ENCODE measurements at places on chromosomes 7 and 10. TPM values are rescaled to one million over a fixed set of nuclear protein-coding genes. Genes with fewer than 3 reads are reported as not detected.

DNA sequence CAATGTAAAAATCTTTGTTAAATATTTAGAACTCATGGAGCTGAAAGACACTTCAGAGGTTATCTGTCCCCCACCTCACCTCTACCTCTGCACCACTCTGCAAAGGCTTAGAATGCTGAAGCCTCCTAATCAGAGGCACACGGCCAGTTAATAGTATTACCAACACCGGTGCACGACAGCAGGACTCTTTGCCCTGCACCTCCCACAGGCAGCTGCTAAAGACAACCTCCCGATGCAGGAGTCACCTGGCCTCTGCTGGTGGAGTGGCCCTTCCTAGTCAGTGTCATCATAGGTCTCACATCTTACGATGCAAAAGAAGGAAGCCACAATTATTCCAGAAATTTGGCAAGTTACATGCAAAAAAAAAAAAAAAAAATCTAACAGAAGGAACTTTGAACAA lies 66.6 kb upstream of the MGMT start:
- DNase-seq: no peak

GRCh38 chr7:148803094-148803493 lies 81.0 kb downstream of the EZH2 start:
- DNase-seq: no peak

GRCh38 chr7:123329988-123330643 lies 130.3 kb upstream of the SLC13A1 start:
- DNase-seq: no peak

GRCh38 chr10:13750299-13751190 lies 163.8 kb downstream of the PRPF18 start:
- DNase-seq: no peak

- DNase-seq: peak; percentile 31
Measured at GRCh38 chr7:66167773-66168387, 37.3 kb upstream of the TPST1 start.

Gene PPP1R17
- not detected for total RNA-seq

DNA sequence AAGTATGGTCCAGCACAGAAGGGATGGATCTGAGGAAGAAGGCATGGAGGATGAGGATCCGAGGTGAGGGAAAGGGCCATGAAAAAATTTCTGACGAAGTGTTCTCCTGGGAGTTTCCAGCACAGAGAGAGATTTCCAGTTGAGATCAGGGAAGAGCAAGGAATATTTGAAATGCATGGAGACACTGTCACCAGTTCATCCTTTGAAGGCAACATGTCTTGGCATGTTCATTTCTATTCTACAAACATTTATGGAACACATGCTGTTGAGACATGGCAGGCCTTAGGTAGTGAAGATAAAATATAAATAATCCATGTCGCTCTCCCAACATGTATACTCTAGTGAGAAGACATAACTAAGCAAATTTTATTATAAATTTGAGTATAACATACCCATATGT lies 234.0 kb upstream of the TCF7L2 start:
- DNase-seq: no peak

GRCh38 chr7:13108061-13108460 lies 420.6 kb downstream of the ARL4A start:
- DNase-seq: no peak

DNA sequence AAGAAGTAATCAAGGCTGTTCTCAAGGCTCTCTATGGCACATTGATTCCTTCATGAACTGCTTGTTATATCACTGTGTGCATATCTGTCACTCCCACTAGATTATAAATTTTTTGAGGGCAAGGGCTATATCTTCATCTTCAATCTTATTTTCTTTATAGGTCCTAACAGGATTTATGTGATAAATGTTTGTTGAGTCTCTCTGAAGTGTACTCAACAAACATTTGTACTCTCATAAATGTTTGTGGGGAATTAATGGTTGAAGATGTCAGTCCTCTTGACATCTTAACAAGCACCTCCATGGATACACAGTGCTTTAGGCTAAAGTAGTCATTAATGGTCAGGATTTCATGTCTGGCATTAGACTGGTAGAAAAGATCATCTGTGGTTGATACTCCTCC lies 143.2 kb downstream of the RNLS start:
- no peak for DNase-seq

- peak; percentile 58 for DNase-seq
Measured at GRCh38 chr7:100705320-100705752, 585 bp upstream of the POP7 start.

GRCh38 chr7:99314504-99314903 lies 11.2 kb upstream of the ARPC1A start:
- no peak for DNase-seq

DNA sequence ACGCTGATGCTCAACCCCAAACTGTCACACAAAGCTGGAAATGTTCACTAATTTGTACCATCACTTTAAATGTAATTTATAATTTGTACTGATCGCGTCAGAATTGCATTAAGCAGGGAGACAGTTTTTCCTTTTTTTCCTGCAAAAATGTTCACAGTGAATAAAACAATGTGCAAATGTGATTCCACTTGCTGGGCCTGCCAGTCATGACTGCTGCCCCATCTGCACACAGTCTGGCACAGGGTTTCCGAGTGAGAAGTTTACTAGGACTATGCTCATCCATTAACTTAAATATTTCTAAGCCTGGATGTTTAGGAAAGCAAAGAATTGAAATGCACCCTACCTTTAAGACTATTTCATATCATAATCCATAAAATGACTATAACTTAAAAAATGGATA lies 99.6 kb downstream of the SORBS1 start:
- DNase-seq: no peak

DNA sequence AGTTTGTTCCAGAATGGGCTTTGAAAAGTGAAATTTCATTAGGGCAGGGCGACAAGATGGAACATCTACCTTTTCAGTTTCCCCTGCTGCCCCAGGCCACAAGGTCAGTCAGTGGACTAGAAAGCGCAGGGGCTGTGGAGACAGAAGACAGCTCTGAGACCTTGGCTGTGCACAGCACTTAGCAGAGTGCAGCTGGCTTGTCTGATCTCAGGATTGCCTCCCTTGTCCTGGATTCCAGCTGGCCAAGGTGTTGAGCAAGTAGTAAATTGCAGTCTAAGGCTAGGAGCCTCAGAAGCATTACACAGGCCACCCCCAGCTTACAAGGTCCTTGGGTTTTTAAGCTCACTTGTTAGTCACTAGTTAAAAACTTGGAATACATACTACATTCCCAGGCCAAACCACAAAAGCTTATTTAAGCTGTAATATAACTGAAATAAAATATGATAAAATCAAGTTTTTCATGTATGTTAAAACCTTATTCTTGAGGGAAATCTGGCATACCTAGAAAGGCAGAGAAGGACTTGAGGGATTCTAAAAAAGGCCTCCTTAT lies 67.3 kb upstream of the NPY start:
- DNase-seq: no peak

Gene ZNF679
- total RNA-seq: not detected

- no peak for DNase-seq
Measured at GRCh38 chr7:54419209-54419608, 123.0 kb upstream of the VSTM2A start.

Gene UNC5B
- total RNA-seq: not detected

Gene ZEB1
- total RNA-seq: 24.7 TPM

Gene TRIM74
- total RNA-seq: 1.4 TPM

GRCh38 chr7:95599069-95599468 lies 2.8 kb upstream of the PDK4 start:
- no peak for DNase-seq

DNA sequence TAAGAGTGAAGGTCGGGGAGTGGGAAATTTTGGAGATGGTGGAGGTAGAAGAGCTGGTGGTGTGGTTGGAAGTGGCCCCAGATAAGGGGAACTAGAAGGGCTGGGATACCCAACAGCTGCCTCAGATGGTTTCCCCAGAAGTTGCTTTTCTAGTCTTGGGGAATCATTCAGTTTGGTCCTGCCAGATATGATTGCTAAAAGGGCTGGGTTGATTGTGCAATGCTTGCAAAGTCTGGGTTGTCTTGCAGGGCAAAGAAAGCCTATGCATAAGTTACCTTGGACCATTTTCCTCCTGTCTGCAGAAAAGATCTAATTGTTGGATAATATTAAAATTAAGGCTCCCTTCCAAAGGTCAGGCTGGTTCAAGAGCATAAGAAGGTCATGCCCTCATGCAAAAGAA lies 213.8 kb upstream of the ZNF804B start:
- no peak for DNase-seq

Gene PGAM2
- not detected for total RNA-seq

Gene PDK4
- total RNA-seq: not detected

DNA sequence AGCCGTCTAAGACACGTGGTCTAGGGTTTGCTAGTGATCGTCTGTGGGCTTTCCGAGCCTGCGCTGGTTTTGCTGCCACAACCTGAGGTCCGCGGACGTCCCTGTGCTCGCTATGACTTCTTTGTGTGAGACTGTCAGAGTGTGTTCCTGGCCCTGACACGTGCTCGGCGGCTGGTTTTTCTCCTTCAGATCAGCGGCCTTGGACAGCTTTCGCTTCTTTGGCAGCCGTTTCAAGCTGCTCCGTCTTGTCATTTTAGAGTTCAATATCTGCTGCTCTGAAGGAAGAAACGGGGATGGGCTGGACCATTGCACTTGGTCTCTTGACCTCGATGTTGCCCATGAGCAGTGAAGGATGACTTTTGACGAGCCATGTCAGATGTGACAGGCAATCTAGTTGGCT lies 147.3 kb downstream of the MGMT start:
- no peak for DNase-seq

Gene PRR15
- 7.8 TPM for total RNA-seq

GRCh38 chr7:151252561-151252835 lies 4.0 kb upstream of the SMARCD3 start:
- no peak for DNase-seq

- no peak for DNase-seq
Measured at GRCh38 chr10:82968533-82968932, 1093.5 kb downstream of the NRG3 start.

Gene CHN2
- total RNA-seq: 28.6 TPM

GRCh38 chr10:88525371-88526069 lies 57.6 kb downstream of the RNLS start:
- no peak for DNase-seq

GRCh38 chr7:5691606-5692005 lies 89.9 kb downstream of the RNF216 start:
- no peak for DNase-seq

DNA sequence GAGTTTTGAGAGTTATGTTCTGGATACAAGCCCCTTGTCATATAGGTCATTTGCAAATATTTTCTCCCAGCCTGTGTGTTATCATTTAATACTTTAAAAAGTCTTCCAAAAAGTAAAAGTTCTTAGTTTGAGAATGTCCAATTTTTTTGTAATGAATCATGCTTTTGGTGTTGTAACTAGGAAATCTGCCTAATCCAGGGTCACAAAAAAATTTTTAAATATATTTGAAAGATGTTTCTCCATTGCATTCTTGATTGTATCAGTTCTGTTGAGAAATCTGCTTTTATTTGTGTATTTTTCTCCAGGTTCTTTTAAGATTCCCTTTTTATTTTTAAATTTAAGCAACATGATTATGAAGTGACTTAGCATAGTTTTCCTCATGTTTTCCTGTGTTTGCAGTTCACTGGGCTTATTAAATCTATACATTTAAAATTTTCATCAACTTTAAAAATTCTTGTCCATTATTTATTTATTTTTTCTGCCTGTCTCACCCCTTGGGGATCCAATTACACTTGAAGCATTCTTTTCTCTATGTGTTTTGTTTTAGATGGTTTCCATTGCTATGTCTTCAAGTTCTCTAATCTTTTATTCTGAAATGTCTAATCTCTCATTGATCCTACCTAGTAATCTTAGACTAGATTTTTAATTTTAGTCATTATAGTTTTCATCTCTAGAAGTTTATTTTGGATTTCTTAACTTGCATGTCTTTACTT lies 47.0 kb downstream of the CCDC71L start:
- DNase-seq: no peak

DNA sequence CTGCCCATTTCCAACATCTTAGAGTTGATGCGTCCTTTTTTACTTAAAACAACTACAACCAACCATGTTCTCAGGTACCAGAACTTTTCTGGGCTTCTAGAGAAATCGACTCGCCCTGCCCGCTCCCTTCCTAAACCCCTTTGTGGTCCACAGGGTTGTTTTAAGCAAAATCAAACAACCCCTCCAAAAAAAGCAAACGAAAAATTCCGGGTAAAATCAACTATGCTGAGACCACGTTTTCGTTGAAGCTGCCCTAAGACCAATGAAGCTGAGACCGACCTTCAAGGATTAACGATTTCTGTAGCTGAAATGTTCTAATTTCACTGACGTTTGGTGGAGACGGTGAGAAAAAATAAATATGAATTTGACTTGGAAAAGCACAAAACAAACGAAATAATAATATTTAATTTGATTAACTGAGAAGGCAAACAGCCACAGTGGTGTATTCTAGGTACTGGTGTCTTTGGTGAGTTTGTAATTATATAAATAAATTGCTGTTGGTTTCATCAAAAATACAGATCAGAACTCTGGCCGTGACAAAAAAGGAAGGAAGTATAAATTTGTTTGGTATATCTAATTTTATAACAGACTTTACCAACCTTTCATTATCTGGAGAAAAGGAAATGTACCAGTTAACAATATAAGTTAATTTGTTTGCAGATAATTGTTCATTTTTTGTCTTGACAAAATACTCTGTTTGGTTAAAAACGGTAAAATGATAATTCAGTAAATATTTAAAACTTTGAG lies 4.7 kb upstream of the IGF2BP3 start:
- DNase-seq: no peak

DNA sequence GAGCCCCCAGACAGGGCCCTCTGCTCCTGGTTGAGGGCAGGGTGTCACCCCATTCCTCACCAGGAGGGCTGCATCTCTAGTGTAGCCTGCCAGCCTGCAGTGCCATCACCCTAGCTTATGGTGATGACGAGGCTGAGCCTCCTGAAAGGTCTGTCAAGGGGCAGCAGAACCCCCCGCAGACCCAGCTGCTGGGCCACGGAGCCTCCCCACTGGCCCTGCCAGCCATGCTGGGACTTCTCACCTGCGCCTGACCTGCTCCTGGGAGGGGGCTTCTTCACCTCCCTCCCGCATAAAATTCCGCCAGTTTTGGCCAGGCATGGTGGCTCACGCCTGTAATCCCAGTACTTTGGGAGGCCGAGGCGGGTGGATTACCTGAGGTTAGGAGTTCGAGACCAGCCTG lies 40.4 kb upstream of the RASGEF1A start:
- DNase-seq: no peak

Gene ANXA8
- not detected for total RNA-seq

Gene ZNF22
- total RNA-seq: 0.40 TPM

Gene IPMK
- total RNA-seq: 5.4 TPM

Gene PPRC1
- 19.0 TPM for total RNA-seq

All from HepG2 (cell line).